ENCODE measurements at places on chromosomes 11 and 22. TPM values are rescaled to one million over a fixed set of nuclear protein-coding genes. Genes with fewer than 3 reads are reported as not detected.

GRCh38 chr11:2726964-2727363 is 27.2 kb upstream of the KCNQ1OT1 start:
- DNase-seq, result no peak

DNA sequence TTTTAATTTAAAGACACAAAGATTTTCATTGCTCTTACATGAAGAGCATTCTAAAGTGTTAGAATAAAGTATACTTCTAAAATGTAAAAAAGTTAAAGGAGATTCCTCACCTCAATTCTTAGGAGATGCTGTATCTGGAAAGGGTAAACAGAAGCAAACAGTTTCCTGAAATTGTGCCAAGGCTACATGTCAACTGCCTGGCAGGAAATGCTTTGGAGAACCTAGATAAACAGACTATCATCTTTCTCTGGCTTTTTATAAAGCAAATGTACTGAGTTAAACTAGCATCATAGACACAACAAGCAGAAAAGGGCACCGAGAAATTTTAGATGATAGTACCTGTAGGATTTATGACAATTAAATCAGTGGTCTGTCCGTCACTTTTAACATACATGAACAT is 24.7 kb upstream of the AKIP1 start:
- DNase-seq, result no peak

- DNase-seq, result no peak
Observed at GRCh38 chr11:74325649-74326645, 14.5 kb upstream of the P4HA3 start.

DNA sequence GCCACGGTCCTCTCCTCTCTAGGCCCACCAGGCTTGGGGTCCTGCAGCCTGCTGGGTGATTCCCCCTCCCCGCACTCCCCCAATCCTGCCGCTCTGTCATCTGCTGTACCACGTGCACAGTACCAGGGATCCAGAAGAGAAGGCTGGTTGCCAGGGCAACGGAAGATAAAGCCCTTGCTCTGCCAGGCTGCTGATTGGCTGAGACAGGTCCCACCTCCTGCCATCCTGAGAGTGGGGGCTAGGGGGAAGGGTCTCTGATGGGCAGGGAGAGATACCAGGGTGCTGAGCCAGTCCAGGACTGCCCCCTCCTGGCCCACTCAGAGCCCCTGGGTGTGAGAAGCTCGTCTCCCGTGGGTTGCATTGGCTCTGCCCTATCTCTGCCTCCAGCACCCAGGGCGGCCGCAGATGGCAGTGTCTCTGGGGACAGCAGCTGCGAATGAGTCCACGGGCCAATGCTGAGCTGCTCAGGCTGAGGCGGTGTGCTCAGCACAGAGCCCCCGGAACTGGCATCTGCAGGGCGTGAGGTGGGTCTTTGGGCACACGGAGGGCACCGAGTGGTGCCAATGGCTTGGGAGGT is at the start of gene SMIM45:
TSS of gene SMIM45 (plus strand) at position 253 of the 577 bp plus-strand sequence.
- no peak for DNase-seq

GRCh38 chr22:36608987-36609386 is 80.0 kb upstream of the EIF3D start:
- DNase-seq, result no peak

- DNase-seq, result no peak
Observed at GRCh38 chr22:33451866-33452469, 393.8 kb upstream of the SYN3 start.

- peak; percentile 6 for DNase-seq
Observed at GRCh38 chr11:130391711-130392110, 36.7 kb downstream of the ADAMTS8 start.

- DNase-seq, result no peak
Observed at GRCh38 chr22:37794376-37794775, 13.4 kb upstream of the GCAT start.

DNA sequence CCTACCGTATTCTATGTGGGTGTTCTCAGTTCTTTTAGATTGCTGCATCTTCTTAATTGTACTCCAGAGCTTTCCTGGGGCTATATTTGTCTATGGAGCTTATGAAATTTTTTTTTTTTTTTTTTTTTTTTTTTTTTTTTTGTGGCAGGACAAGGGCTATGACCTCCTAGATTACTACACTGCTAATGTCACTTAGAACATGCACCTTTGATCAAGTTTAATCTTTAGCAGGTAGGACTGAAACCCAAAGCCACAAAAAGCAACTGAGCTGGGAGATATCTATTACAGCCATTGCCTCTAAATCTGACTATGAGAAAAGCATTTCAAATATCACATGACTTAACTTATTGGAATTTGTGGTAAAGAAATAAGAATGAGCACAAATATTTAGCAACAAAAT is 21.7 kb upstream of the ABTB2 start:
- no peak for DNase-seq

DNA sequence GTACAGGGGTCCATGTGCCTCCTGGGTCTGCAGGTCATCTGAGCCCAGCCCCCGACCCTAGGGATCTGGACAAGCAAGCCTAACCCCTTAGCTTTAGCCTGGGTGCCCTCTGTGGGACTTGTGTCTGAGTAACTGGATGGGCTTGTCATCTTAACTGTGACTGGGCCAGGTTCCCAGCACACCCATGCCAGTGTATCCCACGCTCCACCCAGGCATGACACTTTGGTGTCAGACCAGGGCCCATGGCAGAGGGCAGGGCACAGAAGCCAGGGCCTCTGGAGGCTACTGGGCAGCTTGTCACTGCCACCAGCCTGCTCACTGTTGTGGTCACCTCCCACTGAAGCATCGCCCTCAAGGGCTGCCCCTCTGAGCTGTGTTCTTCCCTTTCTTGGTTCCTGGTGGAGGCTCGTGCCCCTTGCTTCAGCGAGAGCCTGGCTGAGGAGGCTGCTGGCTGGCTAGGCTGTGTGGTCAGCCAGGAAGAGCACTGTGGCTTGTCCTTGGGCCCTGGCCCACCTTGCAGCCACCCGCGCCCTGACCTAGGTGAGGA is 80.8 kb downstream of the ST3GAL4 start:
- no peak for DNase-seq

The NXPE4 gene
- not detected for total RNA-seq

The BET1L gene
- total RNA-seq, result 60.6 TPM
